NCI-H187 treated with DMSO at 0.1 percent for 48 hours (cell line): ENCODE measurements at places on chromosomes 3 and 15.

DNA sequence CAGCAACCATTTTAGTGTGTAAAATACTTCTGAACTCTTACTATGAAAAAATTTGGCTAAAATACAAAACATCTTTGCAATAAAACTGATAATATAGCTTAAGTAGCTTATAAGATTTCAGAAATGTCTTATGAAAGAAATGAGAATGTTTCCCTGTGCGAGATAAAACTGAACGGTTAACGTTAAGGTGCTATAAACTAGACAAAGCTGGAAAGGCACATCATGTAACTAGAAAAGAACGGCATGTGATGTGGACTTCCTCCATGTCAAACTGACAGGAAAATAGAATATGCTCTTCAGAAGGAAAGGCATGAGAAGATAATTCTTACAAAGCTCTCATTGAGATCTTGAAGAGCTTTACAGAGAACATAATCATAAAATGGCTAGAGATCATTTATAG, 36.5 kb downstream of the NCK1 start:
- DNase-seq, result no peak

- no peak for DNase-seq
Measured at GRCh38 chr3:98532709-98533571, 1.2 kb downstream of the GPR15 start.

DNA sequence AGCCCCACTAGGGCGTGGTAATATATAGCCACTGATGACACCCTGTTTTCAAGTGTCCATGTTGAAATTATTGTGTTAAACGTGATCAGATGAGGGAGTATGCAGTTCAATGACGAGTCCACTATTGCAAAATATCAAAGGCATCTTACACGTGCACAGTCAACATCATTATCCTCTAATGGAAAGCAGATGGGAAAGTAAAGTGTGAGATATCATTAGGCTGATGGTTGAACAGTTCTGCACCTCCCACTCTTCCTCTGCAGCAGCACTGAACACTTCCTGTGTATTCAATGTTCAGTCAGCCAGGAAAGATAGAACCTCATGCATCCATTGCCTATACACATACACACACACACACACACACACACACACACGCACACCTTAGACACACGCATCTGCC, 431.8 kb upstream of the CCDC54 start:
- DNase-seq, result no peak

- DNase-seq, result no peak
Measured at GRCh38 chr3:37194533-37194932, 20.2 kb upstream of the LRRFIP2 start.

DNA sequence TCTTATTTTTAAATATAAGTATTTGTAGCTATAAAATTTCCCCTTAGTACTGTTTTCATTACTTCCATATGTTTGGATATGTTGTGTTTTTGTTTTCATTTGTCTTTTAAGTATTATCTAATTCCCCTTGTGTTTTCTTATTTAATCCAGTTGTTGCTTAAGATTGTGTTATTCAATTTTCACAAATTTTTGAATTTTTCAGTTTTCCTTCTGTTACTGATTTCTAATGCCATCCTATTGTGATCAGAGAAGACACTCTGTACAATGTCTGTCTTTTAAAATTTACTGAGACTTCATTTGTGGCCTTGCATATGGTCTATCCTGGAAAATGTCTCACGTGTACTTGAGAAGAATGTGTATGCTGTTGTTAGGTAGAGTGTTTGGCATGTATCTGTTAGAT, 795.6 kb upstream of the CFAP20DC start:
- DNase-seq, result no peak

GRCh38 chr3:159832024-159832423, 156.6 kb upstream of the IL12A start:
- DNase-seq, result no peak

DNA sequence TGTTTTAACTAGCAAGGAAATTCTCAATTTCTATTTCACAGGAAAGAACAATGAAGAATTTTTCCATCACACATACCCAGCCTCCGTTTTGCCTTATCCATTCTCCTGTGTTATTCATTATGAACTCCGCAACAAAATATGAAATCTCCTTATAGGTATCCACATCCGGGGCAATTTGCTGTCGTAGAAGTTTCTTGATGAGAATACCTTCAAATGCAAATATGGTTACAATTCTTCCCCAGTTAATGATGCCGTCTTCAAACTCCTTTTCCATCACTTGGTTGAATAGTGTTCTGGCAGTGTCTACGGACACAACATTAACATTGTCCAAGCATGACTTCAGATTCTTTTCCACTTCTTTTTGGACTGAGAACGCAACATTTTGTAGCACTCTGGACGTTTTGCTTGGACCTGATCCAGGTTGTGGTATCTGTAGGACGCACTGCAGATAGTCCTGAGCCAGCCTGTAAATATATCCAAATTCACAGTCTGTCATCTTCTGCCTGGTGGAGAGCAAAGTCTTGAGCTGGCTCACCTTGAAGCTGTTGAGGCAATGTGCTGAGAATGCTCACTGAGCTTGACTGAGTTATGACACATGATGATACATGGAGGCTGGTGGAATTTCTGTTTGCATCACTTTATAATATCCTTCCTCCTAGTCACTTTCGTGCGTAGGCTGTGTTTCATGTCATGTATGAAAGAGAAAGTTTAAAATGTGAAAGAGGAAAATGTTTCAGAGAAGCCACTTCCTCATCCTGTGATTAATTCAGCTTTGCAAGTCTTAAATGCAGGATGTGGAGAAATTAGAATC, at the start of gene BCL2A1:
Gene BCL2A1, minus strand, starts transcription at position 573 of the 811 bp plus-strand sequence. Its CDS starts 77 bp downstream, at position 496.
- no peak for DNase-seq
